ENCODE measurements at places on chromosomes 16 and 17.

DNA sequence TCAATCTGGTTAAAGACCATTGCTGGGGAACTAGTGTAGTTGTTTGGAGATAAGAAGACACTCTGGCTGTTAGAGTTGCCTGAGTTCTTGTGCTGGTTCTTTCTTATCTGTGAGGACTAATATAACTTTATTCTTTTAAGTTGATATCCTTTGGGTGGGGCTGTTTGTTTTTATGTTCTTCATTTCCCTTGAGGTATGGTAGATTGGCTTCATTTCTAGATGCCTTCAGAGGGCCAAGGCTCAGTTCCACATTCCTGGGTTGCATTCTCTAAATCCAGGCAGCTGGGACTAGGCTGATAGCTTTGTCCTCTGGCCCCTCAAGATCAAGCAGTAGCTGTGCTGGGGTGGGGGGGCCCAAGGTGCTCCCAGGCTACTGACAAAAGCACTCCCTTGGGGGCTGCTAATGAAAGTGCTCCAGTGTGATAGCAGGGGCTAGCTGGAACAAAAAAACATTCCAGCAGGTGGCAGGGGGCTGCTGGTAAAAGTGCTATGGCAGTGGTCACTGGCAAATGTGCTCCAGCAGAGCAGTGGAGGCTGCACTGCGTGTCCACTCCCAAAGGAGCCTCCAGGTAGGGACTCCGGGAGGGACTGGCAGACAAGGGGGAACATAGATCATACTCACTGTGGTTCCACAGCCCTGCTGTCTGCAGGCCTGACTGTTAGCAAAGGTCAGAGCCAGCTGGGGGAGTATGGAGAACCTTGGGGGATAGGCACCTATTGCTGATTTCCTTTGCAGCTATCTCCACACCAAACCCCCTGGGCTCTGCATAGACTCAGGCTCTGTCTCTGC is 45.9 kb upstream of the KCNJ16 start:
- no peak for DNase-seq

DNA sequence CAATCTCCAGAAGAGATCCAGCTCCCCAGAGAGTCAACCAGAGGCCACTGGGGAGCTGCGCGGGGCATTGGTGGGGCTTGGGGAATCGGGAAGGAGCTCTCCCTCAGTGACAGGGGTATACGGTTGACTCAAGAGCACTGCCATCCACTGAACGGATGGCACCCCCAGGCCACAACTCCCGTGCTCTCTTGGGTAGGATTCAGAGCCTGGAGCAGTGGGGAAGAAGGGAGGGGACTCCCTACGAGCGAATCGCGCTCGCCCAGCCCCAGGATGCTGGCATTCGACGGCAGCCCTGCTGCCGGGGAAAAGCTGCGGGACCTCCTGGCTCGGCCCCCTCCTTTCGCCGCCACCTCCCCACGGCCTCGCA is 473 bp upstream of the TPPP3 start:
- no peak for DNase-seq

GRCh38 chr17:50194934-50195865 is 6.2 kb downstream of the COL1A1 start:
- DNase-seq = no peak

DNA sequence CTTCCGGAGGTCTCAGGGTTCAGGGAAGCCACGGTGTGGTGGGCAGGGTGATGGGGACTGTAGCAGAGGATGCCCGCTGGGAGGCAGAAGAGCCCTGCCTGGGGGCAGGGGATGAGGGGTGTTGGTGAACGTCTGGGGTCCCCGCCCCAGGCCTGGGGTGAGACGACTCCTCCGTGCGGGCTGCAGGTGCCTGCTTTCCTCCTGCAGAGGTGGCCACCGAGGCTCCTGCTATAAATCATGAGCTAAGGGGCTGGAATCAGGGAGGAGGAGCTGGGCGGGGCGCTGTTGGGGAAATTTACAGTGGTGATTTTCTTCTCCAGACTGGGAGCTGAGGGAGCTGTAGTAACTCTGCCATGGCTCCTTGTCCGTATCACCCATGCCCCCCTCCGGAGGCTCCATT is 167.0 kb downstream of the MRM1 start:
- DNase-seq = no peak

- no peak for DNase-seq
These were observed 20.6 kb downstream of the VPS53 start for GRCh38 chr17:693791-694638.

- DNase-seq = peak; percentile 49
These were observed 8.6 kb upstream of the TSPOAP1 start for GRCh38 chr17:58337210-58337599.

DNA sequence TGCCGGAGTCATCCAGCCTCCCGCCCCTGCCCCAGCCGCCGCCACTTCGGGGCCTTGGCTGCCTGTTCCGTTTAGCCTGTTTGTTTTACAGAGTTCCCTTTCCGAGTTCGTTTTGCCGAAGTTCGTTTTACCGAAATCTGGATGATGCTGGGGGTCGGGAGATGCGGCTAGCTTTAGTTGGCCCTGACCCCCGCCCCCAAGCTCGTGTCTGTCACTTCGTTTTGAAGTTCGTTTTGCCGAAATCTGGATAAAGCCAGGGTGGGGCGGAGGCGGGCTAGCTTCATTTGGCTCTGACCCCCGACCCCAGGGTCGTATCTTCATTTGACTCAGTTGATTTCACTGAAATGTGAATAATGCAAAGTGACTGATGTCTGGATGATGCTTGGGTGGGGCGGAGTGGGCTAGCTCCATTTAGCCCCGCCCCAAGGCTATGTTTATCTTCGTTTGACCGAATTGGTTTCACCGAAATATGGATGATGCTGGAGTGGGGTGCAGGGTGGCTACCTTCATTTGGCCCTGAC is 591 bp downstream of the PSMD7 start:
- no peak for DNase-seq

GRCh38 chr16:8943966-8944759 is 19.5 kb downstream of the USP7 start:
- no peak for DNase-seq

DNA sequence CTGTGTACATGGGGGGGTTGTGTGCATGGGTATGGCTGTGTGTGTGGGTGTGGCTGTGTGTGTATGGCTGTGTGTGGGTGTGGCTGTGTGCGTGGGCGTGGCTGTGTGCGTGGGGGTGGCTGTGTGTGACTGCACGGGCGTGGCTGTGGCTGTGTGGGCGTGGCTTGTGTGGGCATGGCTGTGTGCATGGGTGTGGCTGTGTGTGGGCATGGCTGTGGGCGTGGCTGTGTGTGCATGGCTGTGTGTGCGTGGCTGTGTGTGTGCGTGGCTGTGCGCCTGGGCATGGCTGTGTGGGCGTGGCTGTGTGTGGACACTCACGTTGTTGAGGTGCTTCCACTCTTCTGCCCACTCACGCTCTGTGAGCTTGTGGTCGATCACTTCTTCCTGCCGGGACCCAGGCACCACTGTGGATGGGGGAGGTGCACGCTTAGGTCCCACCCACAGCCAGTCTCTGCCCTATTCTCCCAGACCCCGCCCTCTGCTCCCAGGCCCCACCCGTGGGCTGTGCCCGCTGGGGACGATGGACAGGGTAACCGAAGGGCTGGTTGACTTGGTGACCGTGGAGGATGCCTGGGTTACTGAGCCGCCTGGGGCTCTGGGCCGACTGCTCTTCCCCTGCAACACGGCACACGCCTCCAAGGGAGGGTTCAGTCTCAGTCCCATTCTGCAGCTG is 16.0 kb upstream of the PABPN1L start:
- no peak for DNase-seq

- no peak for DNase-seq
These were observed 45.4 kb downstream of the KCNJ16 start for GRCh38 chr17:70120425-70120824.

- peak; percentile 60 for DNase-seq
These were observed 4.0 kb upstream of the ZNF267 start for GRCh38 chr16:31869511-31870201.

GRCh38 chr17:28573521-28573920 is 2.2 kb upstream of the PIGS start:
- no peak for DNase-seq

GRCh38 chr16:49859125-49859811 is 3.4 kb upstream of the ZNF423 start:
- no peak for DNase-seq
